ENCODE measurements at places on chromosomes 7 and 10.

DNA sequence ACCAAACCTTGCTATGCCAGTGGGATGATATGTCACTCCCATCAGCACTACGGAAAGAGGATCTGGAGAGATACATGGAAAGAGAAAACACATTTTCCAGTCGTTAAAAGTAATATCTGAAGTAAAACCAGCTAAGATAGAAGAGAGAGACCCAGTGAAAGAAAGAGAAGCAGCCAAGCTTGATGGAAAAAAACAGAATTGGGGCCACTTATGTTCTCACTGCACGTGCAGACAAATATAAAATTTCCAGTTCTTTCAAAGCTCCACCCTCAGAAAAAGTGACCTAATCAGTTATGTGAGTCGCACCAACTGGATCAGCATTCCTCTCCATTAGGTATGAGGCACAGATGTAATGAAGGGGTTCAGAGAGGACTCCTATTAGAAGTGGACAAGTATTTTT lies 266.1 kb downstream of the MTERF1 start:
- no peak for DNase-seq

DNA sequence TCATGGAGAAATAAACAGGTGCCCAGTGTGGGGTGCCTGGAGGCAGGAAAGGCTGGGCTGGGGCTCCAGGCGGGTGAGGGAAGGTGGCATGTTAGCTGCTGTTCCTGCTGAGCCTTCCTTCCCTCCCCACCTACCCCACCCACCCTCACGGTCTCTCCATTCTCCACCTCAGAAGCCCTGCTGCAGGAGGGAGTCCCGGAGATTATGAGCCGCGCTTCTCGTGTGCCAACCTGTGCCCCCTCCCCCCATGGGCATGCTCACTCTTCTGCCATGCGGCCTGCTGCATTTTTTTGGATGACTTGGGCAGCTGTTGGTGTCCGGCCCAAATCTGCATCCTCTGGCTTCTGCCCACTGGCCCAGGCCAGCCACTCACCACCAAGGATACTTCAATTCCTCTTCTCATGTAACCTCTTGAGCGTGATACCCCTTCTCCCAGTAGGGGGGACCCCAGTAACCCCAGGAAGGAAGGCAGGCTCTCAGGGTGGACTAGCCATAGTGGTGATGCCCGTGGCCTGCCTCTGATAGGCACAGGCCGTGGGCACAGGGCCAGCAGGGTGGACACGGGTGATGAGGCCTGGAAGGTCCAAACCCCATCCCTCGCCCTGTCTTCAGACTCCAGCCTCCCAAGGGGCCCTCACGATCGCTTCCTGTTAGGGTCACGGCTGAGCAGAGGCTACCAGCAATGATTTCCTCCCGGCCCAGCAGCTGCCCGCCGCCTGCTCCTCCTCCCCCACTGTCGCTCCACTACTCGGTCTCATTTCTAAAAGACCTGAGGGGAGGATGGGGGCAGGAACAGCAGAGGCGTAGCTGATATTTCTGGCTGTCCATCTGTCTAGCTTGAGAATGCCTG lies 27.8 kb downstream of the UNC5B start:
- no peak for DNase-seq

DNA sequence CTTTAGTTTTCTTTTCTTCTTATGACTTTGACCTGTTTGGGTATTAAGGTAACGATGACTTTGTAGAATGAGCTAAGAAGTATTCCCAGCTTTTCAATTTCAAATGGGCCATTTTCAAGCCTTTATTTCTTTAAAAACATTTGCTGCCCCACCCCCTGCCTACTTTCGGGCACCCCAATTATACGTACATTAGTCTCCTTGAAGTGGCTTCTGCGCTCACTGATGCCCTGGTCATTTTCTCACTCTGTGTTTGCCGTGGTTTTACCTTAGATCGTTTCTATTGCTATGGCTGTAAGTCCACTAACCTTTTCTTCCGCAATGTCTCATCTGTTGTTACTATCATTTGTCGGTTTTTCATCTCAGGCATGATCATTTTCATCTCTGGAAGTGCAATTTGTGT lies 24.9 kb downstream of the FOXL3 start:
- DNase-seq, result no peak

DNA sequence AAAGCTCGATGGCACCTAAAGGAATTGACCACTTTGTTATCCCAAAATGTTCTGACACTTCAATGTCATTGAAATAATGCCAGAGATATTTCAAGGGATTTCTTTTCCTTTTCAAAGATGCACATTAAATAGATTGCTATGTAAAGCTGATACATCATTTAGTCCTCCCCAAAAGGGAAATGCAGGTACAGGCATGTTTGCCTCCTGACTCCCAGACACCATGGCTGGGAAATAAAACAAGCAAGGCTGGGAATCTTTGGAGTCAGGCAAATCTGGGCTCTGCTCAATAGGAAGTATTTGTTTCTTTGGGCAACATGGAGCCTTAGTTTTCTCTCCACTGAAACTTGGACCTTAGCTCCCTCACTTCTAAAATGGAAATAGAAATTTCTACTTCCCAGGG lies 230.8 kb upstream of the LRRTM3 start:
- no peak for DNase-seq

DNA sequence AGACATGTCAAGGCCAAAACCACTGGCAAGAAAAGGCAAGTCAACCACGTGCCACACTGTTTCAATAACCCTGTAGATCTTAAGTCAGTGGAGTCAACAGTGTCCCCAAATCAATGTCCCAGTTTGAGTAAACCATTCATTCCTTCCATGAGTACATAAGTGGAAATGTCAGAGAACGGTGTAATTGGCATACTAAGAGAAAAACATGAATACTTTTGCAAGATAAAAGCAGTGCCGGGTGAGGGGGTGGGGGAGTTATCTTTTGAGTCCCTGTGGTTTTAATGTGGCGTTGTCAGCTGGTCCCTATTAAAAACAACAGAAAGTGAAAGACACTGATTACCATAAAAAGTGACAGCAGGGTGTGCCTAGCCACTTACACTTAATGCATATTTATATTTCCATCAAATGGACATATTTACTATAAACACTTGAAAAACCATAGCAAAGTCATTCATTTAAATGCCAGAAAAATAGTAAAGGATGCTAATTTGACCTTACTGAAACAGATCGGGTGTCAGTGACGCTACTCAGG lies 37.8 kb downstream of the RSU1 start:
- no peak for DNase-seq

DNA sequence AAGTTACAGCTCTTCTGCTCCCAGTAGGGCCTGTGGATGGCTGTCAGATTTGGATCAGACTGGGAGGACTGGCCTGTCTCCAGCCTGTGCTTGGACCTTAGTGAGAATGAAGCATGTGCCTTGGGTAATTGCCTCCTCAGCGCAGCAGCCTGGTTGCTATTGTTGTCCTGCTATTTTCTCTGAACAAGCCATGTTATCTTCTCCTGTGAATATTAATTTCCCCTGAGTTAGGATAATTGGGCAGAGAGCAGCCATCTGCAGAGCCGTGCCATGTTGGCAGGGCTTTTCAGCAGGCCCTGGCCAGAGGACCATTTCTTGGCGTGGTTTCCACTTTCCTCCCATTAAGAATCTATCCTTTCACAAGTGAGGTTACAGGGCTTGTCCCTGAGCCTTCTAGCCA lies 497.3 kb downstream of the SORCS3 start:
- no peak for DNase-seq

DNA sequence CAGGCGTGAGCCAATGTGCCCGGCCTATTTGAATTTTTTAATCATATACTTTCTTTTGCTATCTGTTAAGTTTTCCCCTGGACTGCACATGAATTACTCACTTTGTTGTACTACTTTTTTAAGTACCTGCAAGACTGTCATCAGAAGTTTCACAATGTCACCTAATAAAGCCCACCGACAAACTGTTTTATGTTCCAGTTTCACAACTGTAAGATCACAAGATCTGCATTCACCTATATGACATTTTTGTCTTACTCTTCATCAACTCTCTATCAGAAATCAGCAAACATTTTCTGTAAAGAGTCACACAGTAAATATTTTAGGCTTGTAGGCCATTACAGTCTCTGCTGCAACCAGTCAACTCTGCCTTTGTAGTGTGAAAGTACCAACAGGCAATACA lies 88.5 kb downstream of the ZNF33B start:
- DNase-seq, result no peak

GRCh38 chr10:102579328-102579727 lies 65.0 kb upstream of the TRIM8 start:
- DNase-seq, result no peak

DNA sequence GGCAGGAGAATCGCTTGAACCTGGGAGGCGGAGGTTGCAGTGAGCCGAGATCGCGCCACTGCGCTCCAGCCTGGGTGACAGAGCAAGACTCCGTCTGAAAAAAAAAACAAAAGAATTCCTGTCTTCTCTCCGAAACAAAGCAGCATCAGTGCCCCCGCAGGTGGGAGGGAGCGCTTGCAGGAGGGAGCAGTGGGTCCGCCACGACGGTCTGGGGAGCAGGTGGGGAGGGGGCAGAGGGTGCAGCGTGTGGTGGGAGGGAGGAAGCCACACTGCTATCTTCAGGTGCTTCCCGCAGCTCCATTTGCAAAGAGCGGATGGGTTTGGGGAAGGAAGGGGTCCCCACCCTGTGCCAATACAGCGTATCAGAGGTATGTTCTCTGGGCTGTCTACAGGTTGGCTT lies 31.7 kb downstream of the LIMK1 start:
- DNase-seq, result no peak
